ENCODE measurements at places on chromosomes 4 and X.

- no peak for DNase-seq
Measured at GRCh38 chr4:2741626-2742025, 14.5 kb downstream of the TNIP2 start.

- no peak for DNase-seq
Measured at GRCh38 chrX:39163581-39164126, 362.4 kb downstream of the MID1IP1 start.

DNA sequence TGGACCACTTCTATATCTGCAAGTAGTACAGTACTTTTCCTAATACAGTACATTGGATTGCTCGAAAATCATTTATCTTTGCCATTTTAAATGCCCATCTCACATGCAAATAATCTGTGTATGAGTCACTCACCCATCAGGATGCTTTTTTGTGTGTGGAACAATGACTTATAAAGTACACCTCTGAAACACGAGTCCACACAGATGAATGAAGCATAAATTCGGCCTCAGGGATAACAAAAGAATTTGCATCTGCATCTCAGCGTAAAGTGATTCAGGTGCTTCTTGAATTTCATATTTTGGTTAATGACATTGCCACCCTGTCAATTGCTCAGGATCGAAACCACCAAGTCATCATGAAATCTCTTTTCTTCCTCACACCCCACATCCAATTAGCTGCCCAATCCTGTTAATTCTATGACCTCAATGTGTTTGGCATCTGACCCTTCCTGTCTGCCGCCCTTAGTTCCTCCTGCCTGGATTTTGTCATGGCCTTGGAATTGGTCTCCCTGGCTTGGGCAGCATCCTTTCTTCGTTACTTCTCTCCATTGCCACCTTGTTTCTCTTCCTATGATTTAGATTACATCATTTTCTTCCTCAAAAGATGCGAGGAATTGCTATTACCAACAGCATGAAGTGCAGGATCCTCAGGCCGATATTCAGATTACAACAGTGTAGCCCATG, 161.6 kb upstream of the MID1 start:
- no peak for DNase-seq

GRCh38 chr4:6889736-6890324, 19.8 kb upstream of the TBC1D14 start:
- DNase-seq = no peak

DNA sequence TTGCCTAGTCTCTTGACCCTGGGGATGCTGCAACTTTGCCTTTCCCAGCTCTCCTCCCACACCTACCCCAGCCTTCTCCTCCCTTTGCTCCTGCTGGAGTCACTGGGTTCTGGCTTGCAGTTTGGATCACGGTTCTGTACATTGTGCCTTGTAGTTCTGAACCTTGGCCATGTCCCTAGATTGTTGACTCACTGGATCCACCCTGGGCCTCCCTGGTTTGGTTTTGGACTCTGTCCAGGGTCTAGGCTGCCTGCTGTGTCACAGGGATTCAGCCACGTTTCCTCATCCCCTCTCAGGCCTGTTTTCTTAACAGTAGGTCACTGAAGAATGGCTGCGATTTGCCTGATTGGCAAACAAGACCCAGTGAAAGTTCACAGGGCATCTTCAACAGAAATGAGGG, 11.5 kb upstream of the GABRE start:
- DNase-seq = no peak

- no peak for DNase-seq
Measured at GRCh38 chr4:155832664-155833063, 33.4 kb downstream of the ASIC5 start.

- no peak for DNase-seq
Measured at GRCh38 chrX:48683411-48683982, at the start of gene WAS. Gene WAS (plus strand): TSS chrX:48683799. CDS start chrX:48683854, 55 bp downstream.

GRCh38 chr4:149845743-149846142, 30.1 kb upstream of the IQCM start:
- no peak for DNase-seq

DNA sequence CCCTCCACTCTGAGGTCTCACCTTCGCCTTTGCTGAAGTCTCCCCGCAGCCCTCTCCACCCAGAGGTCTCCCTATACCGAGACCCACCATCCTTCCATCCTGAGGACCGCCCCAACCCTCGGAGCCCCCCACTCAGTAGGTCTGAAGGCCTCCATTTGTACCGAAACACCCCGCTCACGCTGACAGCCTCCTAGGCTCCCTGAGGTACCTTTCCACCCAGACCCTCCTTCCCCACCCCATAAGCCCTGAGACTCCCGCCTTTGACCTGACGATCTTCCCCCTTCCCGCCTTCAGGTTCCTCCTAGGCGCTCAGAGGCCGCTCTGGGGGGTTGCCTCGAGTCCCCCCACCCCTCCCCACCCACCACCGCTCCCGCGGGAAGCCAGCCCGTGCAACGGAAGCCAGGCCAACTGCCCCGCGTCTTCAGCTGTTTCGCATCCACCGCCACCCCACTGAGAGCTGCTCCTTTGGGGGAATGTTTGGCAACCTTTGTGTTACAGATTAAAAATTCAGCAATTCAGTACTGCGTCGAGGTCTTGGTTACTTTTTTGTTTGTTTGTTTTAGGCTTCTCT, 5.0 kb downstream of the SOD3 start:
- DNase-seq = no peak

DNA sequence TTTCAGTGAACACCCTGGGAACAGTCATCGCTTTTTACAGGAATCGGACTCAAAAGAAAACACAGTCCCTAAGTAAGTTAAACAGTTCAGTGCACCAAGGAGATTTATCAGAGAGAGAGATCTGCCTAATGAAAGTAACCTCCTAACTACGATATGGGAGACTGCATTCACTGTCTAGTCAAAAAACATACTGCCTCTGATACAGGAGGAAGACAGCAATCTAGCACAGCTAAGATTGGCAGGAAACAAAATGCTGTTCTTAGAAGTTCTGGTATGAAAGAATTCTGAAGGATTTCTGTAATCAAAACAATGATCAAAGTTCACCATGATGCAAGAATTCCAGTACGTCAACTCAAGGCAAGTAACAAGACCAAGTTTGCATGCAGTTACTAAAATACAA, 92.8 kb downstream of the MAML3 start:
- DNase-seq = no peak

DNA sequence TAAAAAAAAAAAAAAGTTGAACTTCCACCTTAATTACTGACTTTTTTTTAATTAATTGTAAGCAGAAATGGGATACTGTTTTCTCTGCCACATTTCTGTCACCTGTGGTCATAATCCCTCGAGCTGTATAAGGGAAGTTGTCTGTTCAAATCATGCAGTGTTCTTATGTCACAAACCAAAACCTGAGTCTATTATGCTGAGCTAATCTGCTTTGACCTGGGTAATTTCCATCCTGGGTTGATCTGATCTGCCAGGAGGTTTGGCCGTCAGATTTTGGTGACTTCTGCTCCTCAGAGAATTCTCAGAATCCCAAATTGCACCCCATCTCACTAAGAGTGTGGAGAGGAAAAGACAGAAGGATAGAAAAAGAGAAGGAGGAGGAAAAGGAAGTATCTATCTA, 683.1 kb downstream of the KCTD8 start:
- no peak for DNase-seq

GRCh38 chrX:108304210-108304609, 134.0 kb downstream of the COL4A6 start:
- DNase-seq = no peak

All from RWPE2 (cell line).